ENCODE measurements at places on chromosomes 4 and X.

GRCh38 chr4:95847908-95848460 lies 8.1 kb downstream of the PDHA2 start:
- no peak for DNase-seq

DNA sequence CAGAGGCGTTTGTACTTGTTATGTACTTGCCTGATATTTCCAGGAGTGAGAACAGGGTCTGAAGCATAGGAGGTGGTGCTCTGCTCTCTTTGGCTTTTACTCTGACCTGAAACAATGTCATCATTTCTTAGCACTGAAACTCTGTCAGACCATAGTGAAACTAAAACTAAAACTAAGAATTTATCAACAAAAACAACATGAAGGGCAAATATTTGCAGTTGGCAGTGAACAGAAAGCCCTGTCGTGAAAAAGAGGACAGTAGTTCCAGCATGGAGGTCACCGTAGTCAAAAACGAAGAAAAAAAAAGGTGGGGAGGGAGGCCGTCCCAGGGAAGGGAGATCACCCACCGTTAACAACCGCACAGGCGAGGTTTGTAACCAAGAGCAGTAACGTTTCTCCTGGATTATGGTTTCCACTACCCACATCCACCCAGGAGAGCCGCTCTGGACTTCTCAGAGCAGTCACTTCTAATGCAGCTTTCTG lies 97.5 kb downstream of the ANK2 start:
- no peak for DNase-seq

DNA sequence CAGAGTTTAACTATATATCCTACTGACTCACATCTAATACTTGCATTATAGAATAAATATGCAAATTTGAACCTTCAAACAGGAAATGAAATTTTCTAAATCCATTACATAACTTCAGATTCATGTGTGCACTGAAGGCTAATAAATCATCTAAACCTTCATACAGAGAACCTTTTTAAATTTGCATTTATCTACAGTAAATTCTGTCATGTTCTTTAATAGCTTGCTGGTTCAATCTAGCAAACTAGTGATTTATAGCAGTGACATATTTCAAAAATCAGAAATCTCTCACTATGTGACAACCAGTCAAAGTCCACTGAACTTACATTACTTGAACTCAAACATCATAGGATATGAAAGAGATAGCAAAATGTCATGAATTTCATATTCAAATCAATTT lies 65.1 kb downstream of the LRBA start:
- DNase-seq: no peak

- no peak for DNase-seq
Observed at GRCh38 chrX:153614818-153615217, 15.9 kb upstream of the CCNQ start.

GRCh38 chrX:318068-318738 lies 393 bp downstream of the GTPBP6 start:
- DNase-seq: no peak
